ENCODE measurements at places on chromosomes 16 and 17.

DNA sequence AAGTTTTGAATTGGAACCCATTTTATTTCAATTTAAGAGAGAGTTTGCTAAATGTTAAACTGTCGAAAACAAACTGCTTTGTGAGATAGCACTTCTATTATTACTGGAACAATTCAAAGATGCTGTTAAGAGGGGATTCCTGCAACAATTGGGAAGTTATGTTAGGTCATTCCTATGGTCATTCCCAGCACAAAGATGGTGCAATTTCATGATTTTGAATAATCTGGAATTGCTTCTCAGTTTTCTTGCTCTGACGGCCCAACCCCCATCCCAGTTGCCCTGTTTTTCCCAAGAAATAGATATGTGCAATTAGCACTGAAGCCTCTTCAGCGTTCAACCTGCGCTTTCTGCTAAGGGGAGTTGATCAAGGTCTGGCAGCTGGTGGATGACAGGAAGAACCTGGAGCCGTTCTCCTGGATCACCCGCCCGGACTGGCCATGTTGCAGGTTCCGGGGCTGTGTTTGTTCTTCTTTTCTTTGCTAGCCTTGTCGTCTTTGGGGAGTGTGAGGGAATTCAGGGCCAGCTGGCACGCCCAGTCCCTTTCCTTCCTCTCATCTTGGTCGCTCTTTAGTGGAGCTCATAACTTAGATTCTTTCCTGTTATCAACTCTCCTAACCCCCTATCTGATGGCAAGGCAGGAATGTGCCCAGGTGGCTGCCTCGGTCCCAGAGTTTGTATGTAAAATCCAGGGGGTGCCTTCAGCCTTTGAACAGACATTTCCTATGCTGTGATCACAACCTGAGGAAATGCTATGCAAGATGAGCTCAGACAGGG, 29.0 kb upstream of the IRF8 start:
- DNase-seq: no peak

GRCh38 chr16:80433623-80434022, 107.2 kb upstream of the DYNLRB2 start:
- no peak for DNase-seq

DNA sequence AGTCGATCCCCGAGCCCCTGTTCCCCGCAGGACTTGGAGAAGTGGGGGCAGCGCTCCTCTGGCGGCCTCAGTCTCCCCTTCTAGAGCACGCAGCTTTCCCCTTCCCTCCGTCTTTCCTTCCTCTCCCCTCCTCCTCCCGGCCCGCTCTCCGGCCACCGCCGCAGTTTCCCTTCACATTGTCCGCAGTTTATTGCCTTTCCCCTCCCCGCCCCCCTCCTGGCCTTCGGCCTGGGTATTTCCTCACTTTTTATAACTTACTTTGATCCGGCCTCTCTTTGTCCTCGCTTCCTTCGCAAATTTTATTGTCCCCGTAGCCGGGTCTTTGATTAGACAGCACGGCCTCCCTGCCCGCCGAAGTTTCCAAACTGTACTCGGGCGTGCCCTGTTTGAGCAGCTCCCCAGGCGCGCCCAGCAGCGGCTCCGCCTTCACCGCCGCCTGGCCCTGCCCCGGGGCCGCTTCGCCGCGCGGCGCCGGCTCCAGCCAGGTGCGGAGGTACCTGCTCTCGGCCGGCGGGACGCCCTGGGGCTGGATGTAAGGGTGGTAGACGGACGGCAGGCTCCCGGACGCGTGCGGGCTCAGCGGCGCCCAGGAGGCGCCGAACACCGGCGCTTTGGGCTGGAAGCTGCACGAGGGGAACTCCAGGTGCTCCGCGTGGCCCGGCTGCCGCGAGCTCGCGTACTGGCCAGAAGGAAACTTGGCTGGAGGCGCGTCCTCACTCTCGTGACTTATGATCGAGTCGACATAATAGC, 488 bp downstream of the HOXB9 start:
- no peak for DNase-seq

- DNase-seq: no peak
These were observed 119.0 kb upstream of the LHX1 start for GRCh38 chr17:36818134-36818825.

DNA sequence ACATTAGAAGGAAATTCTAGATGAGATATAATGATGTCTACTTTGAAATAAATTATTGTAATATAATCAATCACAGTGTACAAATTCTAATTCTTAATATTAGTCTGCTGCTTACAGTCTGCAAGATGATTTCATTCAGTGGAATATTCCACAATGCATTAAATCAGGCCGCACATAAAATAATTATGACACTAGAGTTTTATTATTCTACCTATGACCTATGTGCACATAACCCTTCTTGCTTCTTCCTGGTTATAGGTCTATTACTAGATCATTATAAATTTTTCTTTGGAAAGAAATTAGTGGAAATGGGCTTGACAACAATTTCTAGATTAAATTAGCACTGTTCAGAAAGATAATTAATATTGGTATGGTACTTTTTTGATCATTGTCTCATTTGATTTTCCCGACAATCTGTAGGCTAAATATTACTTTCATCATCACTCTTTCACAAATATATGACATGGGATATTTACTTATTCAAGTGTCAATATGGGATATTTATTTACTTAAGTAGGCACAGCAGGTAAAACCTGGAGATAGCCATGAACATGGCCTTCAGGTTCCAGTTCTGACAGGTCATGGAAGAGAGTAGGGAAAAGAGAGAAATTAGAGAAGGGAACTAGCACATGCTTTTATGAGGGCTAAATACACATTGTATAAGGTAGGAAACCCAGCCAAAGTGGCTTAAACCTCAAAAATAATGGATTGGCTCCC, 476.4 kb downstream of the TOX3 start:
- DNase-seq: no peak

DNA sequence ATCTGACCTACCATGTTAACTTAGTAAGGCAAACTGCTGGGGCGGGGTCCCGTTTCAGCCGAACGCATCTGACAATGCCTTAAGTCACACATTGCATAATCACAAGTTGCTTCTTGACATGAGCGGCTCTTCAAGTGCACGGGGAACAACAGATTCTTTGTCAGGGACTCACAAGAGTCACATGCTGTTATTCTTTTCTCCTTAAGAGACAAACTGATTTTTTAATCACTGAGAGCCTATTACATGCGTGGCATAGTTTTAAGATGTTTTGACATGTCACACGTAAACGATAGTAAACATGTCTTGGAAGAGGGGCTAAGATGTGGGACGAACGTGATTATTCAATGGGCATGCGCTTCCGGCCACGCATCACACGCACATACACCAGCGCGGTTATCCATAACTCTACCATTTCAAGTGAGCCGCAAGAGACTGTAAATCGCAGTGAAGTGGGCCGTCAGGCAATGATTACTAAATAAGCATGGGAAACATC, 63.4 kb downstream of the ADCY9 start:
- no peak for DNase-seq

- DNase-seq: peak; percentile 55
These were observed 114.0 kb downstream of the PRKCB start for GRCh38 chr16:23949630-23950290.

GRCh38 chr16:1211451-1212268, 13.4 kb downstream of the TPSG1 start:
- no peak for DNase-seq

- peak; percentile 85 for DNase-seq
These were observed 5.7 kb downstream of the GGA2 start for GRCh38 chr16:23504453-23505179.

- DNase-seq: no peak
These were observed 1.7 kb downstream of the STUB1 start for GRCh38 chr16:681746-682427.

DNA sequence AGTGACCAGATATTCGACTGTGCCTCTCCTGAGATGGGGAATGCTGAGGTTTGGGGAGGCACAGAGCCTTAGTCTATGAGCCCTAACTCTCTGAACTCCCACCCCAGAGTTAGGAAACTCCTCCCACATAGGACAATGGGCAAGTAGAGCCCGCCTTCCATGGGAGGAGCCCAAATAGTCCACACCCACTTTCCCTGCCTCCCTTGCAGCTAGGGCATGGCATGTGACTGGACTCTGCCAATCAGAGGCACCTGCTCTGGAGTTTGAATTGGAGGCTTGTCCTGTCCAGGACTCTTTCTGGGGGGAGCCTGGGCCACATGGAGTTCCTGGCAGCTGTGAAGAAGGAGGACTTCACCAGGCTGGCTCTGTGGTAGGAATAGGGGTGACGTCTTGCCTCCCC, 48.4 kb downstream of the SOCS1 start:
- DNase-seq: no peak

DNA sequence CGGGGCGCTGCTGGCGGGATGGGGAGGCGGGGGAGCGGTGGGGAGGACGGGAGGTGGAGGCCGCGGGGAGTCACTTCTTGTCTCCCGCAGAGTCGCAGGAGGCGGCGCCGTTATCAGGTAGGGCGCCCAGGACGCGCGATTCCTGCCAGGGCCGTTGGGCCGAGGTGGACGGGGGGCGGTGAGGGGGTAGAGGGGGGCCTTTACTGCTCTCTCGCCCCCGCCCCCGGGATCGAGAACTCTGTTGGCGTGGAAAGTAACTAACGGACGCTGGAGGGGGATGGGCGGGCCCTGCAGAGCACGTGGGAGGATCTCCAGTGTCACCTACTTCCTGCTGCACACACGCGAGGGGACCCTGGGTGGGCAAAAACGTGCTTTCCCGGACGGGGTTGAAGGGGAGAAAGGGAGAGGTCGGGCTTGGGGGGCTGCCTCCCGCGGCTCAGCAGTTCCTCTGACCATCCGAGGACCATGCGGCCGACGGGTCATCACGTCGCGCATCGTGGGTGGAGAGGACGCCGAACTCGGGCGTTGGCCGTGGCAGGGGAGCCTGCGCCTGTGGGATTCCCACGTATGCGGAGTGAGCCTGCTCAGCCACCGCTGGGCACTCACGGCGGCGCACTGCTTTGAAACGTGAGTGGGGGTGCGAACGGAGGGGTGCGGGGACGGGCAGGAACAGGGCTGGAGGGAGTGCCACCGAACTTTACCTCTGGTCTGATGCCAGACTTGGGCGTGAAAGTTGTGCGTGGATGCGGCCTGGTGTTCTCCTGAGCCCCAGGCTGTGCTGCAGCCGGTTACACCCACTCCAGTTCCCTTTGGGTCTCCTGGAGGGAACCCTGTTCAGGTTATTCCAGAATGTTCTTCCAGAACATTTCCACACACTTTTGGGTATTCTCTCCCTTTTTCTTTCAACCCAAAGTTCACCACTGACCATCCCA, 569 bp downstream of the PRSS21 start:
- no peak for DNase-seq

DNA sequence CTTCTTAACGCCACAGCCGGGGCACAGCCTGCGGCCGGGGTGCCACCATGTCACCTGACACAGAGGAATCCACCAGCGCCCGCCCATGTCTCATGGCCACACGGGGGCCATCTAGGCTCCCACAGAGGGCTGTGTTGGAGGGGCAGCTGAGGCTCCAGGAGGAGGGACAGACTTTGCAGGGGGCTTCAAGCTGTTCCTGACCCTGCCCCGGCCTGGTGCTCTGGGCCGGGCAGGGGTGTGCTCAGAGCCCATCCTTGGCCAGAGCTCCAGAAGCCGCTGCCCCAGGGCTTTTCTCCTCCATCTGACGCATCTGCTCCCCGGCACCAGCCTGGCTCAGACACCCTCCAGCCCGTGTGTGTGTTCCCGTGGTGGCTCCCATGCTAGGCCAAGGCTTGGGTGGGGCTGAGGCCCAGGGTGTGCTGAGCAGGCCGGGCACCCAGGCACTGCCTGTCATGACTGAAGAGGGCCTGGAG, 7.8 kb upstream of the SLC38A10 start:
- no peak for DNase-seq

DNA sequence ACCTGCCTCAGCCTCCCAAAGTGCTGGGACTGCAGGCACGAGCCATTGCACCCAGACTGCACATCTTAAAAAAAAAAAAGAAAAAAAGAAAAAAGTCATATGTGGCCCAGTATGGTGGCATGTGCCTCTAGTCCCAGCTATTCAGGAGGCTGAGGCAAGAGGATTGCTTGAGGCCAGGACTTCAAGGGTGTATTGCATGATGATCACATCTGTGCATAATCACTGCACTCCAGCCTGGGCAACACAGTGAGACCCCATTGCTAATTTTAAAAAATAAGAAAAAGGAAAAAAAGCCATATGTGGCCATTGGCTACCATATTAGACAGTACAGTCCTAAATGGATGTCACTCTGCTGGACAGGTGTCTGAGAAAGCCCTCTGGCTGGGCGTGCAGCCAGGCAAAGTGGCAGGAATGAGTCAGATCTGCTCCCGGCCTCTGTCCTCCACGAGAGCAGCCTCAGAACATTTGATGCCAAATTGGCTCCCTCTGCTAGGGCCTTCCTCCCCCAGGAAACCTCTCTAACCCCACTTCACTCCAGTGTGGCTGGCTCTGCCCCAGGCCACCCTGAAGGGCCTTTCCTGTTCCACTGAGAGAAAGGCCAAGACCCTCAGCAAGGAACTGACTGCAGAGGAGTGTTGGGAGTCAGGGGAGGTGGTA, 14.7 kb downstream of the CA7 start:
- DNase-seq: no peak

GRCh38 chr17:15303851-15304250, 37.5 kb downstream of the TEKT3 start:
- DNase-seq: no peak

DNA sequence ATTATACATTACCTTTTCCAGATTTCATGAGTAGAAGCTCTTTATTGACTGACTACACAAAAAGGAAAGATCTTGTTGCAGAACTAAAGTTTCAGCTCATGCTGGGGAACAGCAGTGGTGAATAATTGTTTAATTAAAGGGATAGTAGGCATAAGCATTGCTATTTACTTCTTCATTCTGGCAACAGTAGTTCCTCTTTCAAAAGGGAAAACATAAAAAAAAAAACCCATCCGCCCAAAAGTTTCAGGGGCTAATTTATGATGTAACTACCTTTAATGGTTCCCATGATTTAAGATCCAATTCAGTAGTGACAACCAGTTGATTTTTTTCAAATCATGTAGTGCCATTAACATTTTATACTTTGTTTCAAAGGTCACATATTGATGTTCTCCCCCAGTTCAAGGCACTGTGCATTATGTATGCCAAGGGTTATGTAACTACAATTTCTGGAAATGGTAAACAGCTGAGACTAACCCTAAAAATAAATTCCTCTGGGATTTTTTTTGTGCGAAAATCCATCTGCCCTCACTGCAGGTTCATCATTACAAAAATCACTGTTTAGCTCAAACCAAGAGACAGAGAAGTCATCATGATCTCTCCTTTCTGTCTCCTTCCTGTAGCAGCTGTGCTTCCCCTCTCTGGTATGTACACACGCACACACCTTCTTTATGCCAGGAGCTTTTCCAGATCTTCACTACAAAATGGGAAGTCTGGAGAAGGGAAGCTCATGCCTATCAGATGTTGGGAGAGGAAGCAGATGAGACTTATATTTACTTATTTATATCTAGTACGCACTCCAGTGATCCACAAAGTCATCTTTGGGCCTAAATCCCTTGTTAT, 2.2 kb upstream of the PHLPP2 start:
- no peak for DNase-seq
